ENCODE measurements at places on chromosomes 1 and 21.

DNA sequence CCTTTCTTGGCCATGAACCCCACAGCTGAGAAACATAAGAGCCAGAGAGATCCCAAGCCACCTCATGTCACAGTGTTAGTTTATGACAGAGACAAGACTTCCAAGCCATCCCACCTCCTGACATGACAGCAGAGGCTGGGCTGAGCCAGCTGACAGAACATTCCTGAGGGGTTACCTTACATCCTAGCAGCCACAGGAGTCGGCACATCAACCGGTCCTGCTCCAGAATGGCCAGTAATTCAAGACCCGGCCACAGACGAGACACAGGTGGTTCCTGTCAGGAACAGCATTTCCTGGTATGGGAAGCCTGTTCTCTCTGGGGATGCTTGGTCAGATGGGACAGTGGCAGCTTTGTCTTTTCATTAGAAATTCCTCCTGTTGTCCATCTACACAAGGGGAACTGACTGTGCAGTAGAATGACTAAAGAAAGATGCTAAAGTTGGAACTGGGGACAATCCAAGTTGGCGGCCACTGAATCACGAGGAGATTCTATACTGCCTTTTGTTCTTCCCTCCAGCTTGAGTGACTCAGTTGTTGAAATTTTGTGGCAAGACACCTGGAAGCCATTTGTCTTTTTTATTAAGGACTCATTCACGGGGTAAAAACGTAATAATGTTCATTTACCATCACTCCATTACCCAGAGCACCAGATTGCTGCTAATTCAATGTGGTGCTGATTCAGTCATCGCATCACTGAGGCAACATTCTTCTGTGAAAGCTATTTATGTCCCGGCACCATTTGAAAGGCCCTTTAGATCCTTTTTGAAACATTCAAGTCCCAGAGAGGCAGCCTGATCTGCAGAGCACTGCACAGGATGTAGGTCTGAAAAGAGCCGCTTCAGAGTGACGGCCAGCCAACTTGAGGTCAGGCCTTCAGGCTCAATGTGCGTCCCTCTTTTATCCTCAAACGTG lies 37.2 kb upstream of the NPL start:
- no peak for DNase-seq

GRCh38 chr1:47201179-47201578 lies 11.3 kb upstream of the PDZK1IP1 start:
- DNase-seq = no peak

- DNase-seq = no peak
Observed at GRCh38 chr1:28437264-28437923, 67.9 kb downstream of the PHACTR4 start.

DNA sequence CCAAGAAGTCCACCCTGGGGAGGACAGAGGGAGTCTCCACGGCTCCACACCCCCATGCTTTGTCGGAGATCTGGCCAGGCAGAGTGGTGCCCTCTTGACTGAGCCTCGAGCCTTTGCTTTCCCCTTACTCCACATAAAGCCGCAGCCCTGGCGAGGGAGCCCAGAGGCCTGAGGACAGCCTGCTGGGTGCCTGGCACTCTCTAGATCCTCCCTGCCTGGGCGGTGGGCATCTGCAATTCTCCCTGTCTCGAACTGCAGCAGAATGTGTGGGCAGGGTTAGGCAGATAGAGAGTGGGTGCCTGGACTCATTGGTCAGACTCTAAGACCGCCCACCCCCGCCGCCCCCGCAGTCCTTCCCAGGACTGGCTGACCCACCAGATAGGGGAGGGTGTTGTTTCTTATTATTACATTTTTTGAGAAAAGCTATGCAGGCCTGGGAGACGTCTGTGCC lies 13.9 kb downstream of the EPHX1 start:
- no peak for DNase-seq

Measured in NCI-H2171 (cell line).